ENCODE measurements at places on chromosomes 1 and 21.
A peak's percentile ranks its signal among the peaks of the same experiment; 100 is the strongest.

- peaks cover 14% of the 10 kb centered on the region for H3K27me3 ChIP-seq
- H3K36me3 ChIP-seq, result no peaks in the 10 kb centered on the region
- no peak within 1 kb of the TSS for H3K27ac ChIP-seq
- DNase-seq, result no peak
- no peak within 1 kb of the TSS for H3K4me3 ChIP-seq
Measured at GRCh38 chr1:1173793-1174415, at the start of gene TTLL10. TSS of gene TTLL10 (plus strand) at chr1:1173880. CDS start at chr1:1179216, 5,336 bp downstream.

DNA sequence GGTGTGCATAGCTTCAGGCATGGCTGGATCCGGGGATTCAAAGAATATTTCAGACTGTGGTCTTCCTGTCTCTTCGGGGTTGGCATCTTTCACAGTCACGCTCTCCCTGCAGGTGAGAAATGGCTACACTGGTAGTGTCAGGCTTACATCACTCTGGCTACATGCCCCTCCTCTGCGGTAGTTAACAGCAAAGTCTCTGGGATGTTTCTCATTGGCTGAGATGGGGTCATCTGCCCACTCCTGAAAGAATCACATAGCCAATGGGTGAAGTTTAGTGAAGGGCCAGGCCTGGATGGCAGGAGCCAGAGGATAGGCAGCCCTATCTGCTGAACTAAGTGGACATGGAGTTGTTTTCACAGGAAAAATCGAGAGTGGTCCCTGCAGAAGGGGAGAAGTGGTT is 356.5 kb downstream of the MATN1 start:
- H3K4me3 ChIP-seq, result no peak overlapping the region
- H3K36me3 ChIP-seq, result no peaks in the 10 kb centered on the region
- no peak overlapping the region for H3K27ac ChIP-seq

- peaks cover 6% of the 10 kb centered on the region for H3K36me3 ChIP-seq
- H3K27me3 ChIP-seq, result no peaks in the 10 kb centered on the region
- H3K27ac ChIP-seq, result no peak overlapping the region
- H3K4me3 ChIP-seq, result no peak overlapping the region
- DNase-seq, result peak; percentile 1
- H3K4me1 ChIP-seq, result no peaks in the 10 kb centered on the region
Measured at GRCh38 chr1:64790832-64791487, 46.1 kb downstream of the RAVER2 start.

GRCh38 chr1:53371851-53372250 is 44.0 kb upstream of the LRP8 start:
- DNase-seq, result no peak
- H3K4me1 ChIP-seq, result no peaks in the 10 kb centered on the region
- H3K27ac ChIP-seq, result no peak overlapping the region
- no peaks in the 10 kb centered on the region for H3K36me3 ChIP-seq

GRCh38 chr1:191970116-191970515 is 188.1 kb upstream of the RGS18 start:
- H3K36me3 ChIP-seq, result no peaks in the 10 kb centered on the region
- DNase-seq, result no peak
- no peaks in the 10 kb centered on the region for H3K27me3 ChIP-seq
- no peak overlapping the region for H3K4me3 ChIP-seq

- no peaks in the 10 kb centered on the region for H3K27me3 ChIP-seq
- peaks cover 14% of the 10 kb centered on the region for H3K4me1 ChIP-seq
- no peak overlapping the region for H3K4me3 ChIP-seq
- DNase-seq, result peak; percentile 14
Measured at GRCh38 chr1:52209429-52209828, 67.5 kb downstream of the ZFYVE9 start.

- H3K27me3 ChIP-seq, result no peaks in the 10 kb centered on the region
- H3K36me3 ChIP-seq, result no peaks in the 10 kb centered on the region
- no peak overlapping the region for H3K4me3 ChIP-seq
- no peaks in the 10 kb centered on the region for H3K4me1 ChIP-seq
- H3K27ac ChIP-seq, result no peak overlapping the region
Measured at GRCh38 chr1:98402860-98403259, 258.7 kb upstream of the SNX7 start.

DNA sequence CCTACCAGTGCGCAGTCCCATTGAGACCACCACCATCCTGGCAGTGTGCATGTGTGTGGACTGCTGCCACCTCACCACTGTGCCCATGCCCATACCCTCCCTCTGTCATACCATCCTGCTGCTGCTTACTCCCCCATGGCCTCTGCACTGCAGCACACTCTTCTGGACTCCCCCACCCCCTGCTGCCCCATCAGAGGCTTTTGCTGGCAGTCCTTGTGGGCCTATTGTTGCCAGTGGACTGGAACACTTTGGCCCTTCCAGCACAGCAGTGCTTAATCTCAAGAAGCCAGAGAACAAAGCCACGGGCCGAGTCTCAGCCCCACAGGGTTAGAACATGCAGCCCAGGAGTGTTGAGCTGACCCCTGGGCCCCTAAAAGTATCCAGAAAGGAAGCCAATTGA is 41.9 kb upstream of the IVNS1ABP start:
- DNase-seq, result no peak
- H3K4me3 ChIP-seq, result no peak overlapping the region
- no peak overlapping the region for H3K27ac ChIP-seq

GRCh38 chr1:78622548-78622947 is 2.3 kb downstream of the IFI44L start:
- peaks cover 7% of the 10 kb centered on the region for H3K36me3 ChIP-seq
- H3K27me3 ChIP-seq, result no peaks in the 10 kb centered on the region
- DNase-seq, result no peak
- no peak overlapping the region for H3K4me3 ChIP-seq
- H3K27ac ChIP-seq, result no peak overlapping the region
- peaks cover 29% of the 10 kb centered on the region for H3K4me1 ChIP-seq

GRCh38 chr1:159011751-159012150 is 2.0 kb downstream of the IFI16 start:
- peaks cover 62% of the 10 kb centered on the region for H3K4me1 ChIP-seq
- peak; percentile 5 for DNase-seq
- peaks cover 53% of the 10 kb centered on the region for H3K36me3 ChIP-seq

- no peak overlapping the region for H3K4me3 ChIP-seq
- peak overlapping the region; percentile 60 for H3K27ac ChIP-seq
- H3K4me1 ChIP-seq, result peaks cover 10% of the 10 kb centered on the region
- no peaks in the 10 kb centered on the region for H3K36me3 ChIP-seq
- H3K27me3 ChIP-seq, result no peaks in the 10 kb centered on the region
Measured at GRCh38 chr1:185934476-185935189, 200.4 kb downstream of the HMCN1 start.

- no peak overlapping the region for H3K27ac ChIP-seq
- H3K4me1 ChIP-seq, result peaks cover 5% of the 10 kb centered on the region
- H3K4me3 ChIP-seq, result no peak overlapping the region
- no peak for DNase-seq
- H3K36me3 ChIP-seq, result no peaks in the 10 kb centered on the region
- H3K27me3 ChIP-seq, result no peaks in the 10 kb centered on the region
Measured at GRCh38 chr1:14956579-14957195, 196.9 kb upstream of the TMEM51 start.

GRCh38 chr1:906600-907420 is 16.9 kb upstream of the SAMD11 start:
- H3K27me3 ChIP-seq, result peaks cover 11% of the 10 kb centered on the region
- peak; percentile 85 for DNase-seq
- H3K4me3 ChIP-seq, result peak overlapping the region; percentile 82
- no peaks in the 10 kb centered on the region for H3K36me3 ChIP-seq

DNA sequence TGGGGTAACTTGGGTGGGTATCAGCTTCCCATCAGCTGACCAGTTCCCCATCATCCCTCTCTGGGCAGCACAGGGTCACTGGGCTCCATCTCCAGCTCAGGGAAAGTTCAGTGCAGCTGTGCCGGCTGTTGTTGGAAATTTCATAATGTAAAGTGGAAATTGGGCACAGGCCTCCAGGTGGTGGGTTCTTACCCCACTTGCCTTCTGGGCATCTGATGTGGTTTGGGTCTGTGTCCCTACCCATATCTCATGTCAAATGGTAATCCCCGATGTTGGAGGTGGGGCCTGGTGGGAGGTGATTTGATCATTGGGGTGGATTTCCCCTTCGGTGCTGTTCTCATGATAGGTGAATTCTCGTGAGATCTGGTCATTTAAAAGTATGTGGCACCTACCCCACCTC is 59.7 kb upstream of the PSEN2 start:
- H3K4me1 ChIP-seq, result peaks cover 12% of the 10 kb centered on the region
- no peaks in the 10 kb centered on the region for H3K27me3 ChIP-seq
- H3K4me3 ChIP-seq, result no peak overlapping the region

DNA sequence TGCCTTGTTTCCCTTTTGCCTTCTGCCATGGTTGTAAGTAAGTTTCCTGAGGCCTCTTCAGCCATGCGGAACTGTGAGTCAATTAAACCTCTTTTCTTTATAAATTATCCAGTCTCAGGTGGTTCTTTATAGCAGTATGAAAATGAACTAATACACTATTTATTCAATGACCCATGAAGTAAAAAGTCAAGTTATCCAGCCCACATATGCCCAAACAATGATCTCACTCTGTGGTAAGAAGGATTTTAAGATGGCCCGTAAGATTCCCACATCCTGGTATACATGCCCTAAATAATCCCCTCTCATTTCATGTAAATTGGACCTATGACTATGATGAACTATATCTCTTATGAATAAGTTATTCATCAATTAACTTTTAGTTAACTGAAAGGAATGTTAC is 1008.3 kb upstream of the B3GALT2 start:
- no peaks in the 10 kb centered on the region for H3K36me3 ChIP-seq
- no peak overlapping the region for H3K4me3 ChIP-seq
- H3K27ac ChIP-seq, result no peak overlapping the region
- H3K27me3 ChIP-seq, result no peaks in the 10 kb centered on the region

- peaks cover 46% of the 10 kb centered on the region for H3K4me1 ChIP-seq
- no peaks in the 10 kb centered on the region for H3K27me3 ChIP-seq
Measured at GRCh38 chr1:17212487-17213121, 7.7 kb downstream of the PADI1 start.

DNA sequence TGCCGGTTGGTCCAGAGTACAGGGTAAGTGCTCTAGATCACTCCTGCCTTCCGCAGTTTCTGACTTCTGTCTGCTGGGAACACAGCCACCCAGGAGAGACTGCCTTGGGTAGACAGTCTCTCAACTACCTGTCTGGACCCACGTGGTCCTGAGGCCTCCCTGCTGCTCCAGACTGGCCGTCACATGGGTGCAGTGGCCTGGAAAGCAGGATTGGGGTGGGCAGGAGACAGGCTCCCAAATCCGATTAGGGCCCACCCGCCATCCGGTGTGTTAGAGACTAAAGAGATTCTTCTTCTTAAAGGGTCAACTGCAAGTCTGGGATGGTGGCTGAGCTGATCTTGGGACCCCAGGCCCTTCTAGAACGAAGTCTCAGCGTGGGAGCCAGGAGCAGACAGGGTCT is 105.5 kb downstream of the EBNA1BP2 start:
- no peaks in the 10 kb centered on the region for H3K27me3 ChIP-seq
- H3K27ac ChIP-seq, result no peak overlapping the region
- no peak for DNase-seq

DNA sequence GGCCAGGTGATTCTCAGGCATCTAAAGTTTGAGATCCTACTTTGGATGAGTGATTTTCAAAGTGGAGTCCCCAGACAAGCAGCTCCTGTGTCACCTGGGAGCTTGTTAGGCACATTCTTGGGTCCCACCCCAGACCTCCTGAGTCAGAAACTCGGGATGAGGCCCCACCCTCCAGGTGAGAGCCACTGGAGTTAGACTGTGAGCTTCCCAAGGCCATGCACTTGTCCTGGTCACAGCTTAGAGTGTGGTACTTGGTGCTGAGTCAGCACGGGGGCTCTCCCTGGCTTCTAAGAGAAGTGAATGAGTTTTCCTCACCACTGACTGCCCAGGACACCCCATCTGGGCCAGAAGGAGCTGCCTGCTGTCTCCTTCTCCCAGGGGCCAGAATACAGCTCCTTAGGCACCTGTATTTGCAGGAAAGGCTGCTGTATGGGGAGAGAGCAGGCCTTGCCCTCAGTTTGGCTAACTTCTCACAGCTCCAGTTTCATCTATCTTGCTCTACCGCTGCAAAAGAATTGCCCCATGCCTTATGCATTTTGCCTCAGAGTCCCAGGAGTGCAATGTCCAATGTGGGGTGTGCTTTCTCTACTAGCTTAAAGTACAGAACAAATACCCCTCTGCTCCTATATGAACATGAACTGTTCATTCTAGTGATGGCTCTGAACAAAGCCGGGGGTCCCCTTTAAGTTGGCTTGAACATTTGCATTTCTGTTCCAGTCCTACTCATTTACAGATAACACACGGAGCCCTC is 98.1 kb downstream of the PSMG1 start:
- DNase-seq, result no peak
- no peaks in the 10 kb centered on the region for H3K36me3 ChIP-seq
- no peak overlapping the region for H3K4me3 ChIP-seq
- H3K27me3 ChIP-seq, result no peaks in the 10 kb centered on the region

DNA sequence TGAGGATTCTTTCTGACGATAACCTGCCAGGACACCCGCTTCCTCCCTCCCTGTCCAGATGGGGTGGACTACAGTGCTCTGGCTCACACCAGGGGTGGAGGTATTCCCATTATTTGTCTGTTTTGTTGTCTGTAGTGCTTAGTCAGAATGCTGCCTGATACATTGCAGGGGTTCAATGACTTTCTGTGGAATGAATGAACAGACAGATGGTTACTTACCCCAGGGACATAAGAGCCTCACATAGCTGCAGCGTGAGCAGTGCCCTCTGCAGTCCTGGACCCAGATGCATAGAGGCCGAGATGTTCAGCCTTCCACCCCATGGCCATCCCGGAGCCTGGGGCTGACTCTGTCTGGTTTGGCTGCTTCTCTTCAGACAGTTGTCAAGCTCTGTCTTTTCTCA is 13.0 kb upstream of the F3 start:
- no peak for DNase-seq
- no peaks in the 10 kb centered on the region for H3K27me3 ChIP-seq
- no peak overlapping the region for H3K4me3 ChIP-seq
- no peaks in the 10 kb centered on the region for H3K36me3 ChIP-seq

DNA sequence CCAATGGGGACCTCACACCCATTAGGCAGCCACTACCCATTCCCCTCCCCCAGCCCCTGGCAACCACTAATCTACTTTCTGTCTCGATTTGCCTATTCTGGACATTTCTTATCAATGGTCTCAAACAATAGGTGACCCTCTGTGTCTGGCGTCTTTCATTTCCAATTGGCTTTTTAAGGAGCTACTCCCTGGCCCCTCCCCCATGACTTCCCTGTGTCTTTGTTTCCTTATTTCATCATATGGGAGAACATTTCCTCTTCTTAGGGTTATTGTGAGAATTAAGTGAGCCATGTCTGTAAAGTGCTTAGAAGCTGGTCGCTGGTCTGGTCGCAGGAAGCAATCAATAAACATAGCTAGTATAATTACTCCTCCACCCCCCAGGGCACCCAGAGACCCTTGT is 80.9 kb downstream of the SPSB1 start:
- peaks cover 11% of the 10 kb centered on the region for H3K36me3 ChIP-seq
- H3K27ac ChIP-seq, result no peak overlapping the region
- H3K27me3 ChIP-seq, result no peaks in the 10 kb centered on the region
- H3K4me3 ChIP-seq, result no peak overlapping the region

- H3K36me3 ChIP-seq, result peaks cover 30% of the 10 kb centered on the region
- H3K4me3 ChIP-seq, result no peak overlapping the region
Measured at GRCh38 chr1:13775459-13775858, 75.5 kb downstream of the PRDM2 start.

GRCh38 chr1:86616871-86617270 is 70.0 kb downstream of the CLCA4 start:
- no peaks in the 10 kb centered on the region for H3K27me3 ChIP-seq
- H3K27ac ChIP-seq, result no peak overlapping the region
- no peaks in the 10 kb centered on the region for H3K36me3 ChIP-seq
- peak; percentile 17 for DNase-seq

Measured in MCF 10A (cell line).